Cortex of kidney (tissue), 1 donor: ENCODE measurements at places on chromosomes 6 and 20.

DNA sequence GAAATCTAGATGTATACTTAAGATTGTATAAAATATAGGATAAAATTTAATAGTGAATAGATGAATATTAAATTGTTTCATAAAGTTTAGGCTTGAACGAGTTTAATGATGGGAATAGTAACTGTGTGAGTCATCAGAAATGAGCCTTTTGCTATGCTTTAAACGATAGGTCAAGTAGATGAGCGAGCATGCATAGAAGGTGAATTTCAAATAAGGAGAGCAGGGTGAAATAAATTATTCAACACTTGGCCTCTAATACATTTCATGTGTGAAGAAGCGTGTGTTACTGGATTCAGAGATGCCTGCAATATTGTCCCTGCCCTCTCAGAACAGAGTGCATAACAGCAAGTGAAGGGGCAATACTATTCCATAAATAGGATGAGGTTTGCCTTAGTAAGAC, 74.4 kb upstream of the EYA4 start:
- no peak for DNase-seq

DNA sequence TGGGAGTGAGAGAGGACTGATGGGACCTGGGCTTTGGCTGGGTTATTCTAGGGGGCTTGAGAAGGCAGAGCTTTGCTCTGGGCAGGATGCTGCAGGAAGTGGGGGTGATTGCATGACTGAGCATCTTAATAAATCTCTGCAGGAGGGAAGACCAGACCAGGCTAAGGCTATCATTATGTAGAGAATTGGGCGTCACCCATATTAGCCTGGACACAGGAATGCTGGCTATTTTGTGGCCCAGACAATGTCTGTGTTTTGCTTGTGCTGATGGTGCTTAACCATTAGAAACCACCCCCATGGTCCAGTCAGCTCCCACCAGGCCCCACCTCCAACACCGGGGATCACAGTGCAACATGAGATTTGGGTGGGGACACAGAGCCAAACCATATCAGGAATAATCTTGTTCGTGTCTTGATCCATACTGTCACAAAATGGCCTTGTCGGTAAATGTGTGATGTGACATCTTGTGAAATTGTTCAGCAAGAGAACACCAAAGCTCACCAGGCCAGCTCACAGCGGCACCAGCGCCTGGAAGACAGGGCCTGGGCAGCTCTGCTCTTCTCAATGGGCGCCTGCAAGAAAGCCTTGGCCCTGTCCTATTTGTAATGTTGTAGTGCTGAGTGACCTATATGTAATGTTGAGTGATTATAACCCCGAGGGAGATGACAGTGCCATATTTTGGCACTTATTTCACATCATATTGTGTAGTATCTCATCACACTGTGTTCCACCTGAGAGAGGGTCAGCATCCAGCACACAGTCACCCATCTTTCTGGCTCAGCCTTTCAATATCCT, 211.8 kb downstream of the QKI start:
- no peak for DNase-seq

- no peak for DNase-seq
Measured at GRCh38 chr20:51299413-51299812, 243.1 kb downstream of the NFATC2 start.

DNA sequence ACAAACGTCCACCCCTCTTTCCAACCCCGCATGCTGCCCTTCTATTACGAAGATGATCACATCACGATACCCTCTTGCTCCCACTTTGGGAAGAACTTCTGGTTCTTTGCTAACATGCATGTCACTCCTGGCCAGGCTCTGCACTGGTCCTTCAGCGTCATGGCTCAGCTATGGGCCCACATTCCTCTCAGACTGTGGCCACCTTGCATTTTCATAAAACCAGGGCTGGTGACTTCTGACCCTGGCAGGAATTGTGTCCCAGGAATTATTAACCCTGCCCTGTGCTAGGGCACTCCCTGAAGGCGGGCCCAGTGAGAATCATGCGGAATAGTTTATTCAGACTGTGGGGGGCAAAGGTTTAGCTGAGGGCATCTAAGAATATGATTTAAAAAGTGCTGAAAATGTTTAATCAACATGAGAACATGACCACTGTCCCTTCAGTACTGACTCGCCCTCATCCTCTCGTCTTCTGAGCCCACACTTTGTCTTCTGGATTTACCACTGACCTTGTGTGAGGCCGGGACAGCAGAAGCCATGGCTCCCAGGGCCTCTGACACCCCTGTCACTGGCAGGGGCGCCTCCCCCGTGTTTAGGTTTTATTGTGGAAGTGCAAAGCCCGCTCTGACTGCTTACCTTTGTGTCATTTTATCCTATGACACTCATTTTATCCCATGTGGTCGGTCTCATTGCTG, 38.1 kb upstream of the THBS2 start:
- no peak for DNase-seq

GRCh38 chr6:159137676-159138075, 31.5 kb upstream of the FNDC1 start:
- no peak for DNase-seq

GRCh38 chr6:56151609-56152224, 95.7 kb downstream of the COL21A1 start:
- DNase-seq: no peak

- no peak for DNase-seq
Measured at GRCh38 chr6:100176311-100176950, 182.4 kb upstream of the MCHR2 start.

DNA sequence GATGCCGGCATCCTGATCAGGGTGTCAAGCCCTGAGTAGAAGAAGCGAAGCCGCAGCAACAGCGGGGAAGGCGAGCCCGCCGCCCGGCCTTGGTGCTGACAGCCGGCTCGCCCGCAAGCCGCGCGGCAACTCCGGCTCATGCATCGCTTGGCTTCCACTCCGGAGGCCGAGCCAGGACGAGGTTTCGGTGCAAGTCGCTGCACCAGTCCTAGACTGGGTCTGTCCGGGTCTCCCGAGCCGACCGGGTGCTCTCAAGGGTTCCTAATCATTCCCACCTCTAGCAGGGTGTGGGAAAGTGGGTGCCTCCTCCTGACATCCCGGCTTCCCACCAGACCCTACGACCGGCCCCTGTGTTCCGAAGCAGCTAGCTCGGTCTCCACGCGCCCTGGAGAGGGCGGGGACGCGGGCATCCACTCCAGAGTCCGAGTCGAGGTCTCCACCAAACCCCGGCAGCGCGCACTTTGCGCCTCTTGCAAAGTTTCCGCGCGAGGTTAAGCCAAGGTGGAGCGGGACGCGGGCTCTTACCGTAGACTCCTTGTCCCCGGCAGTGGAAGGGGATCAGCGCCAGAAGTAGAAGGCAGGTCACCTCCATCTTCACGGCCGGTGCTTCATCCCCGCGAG, 1.4 kb downstream of the MDGA1 start:
- no peak for DNase-seq

DNA sequence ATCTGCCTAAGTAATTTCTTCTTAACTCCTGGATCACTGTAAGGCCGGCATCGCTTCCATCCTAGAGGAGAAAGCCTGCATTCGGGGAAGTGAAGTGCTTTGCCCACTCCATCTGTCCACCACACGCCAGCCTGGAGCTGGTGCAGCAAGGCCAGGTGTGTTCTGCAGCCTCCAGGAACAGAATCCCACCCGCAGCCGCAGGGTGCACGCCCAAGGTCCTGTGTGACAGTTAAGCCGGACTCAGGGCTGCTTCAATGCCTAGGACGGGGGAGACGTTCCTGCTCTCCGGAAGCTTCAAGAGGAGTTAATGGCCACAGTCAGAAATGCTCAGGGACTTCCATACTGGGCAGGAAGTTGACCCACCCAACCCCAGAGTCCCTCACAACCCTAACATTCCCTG, 86.1 kb upstream of the QKI start:
- DNase-seq: no peak

GRCh38 chr6:137602313-137603197, 108.4 kb upstream of the OLIG3 start:
- DNase-seq: no peak

GRCh38 chr20:48422242-48422960, 405.4 kb downstream of the PREX1 start:
- no peak for DNase-seq

DNA sequence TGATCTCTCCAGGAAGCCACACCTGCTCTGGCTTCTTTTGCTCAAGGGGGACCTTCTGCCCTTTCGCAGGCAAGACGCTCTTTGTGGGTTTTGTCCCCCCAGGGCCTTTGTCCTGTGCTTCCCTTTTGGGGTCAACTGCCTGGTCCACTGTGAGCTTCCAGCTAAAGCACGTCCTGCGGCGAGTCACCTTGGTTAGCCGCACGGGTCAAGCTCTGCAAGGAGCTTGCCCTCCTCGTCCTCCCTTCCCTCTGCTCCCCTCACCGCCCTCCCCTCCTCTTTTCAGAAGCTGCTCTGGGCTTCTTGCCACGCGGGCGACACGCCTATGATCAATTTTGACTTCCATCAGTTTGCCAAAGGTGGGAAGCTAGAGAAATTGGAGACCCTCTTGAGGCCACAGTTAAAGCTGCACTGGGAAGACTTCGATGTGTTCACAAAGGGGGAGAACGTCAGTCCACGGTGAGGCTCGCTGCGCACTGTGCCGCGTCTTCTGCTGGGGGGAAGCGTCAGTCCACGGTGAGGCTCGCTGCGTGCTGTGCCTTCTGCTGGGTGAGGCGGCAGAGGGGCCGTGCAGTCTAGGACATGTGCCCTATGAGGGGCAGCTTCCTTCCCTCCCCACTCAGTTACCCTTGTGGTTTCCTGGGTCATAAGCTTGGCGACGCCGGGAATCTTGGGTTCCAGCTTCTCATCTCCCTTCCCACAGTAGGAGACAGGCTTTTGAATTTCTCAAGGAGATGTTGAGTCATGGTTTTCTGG, 80.2 kb downstream of the SYNJ2 start:
- no peak for DNase-seq

DNA sequence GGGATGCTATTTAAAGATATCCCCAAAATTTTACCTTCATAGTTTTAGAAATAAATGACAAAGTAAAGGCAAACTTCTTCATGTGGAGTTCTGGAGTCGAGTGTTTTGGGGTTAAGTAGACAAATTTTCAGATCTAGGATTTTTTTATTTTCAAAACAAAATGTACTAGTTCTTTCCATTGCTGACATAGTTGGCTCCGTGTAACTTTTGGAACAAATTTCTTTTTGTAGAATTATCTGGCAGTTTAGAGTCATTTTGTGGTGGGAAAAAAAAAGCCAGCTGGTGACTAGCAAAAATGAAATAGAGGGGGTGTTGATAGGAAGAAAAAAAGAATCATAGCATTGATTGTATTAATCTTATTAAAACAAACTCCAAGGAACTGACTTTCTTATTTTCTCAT, 131.6 kb upstream of the TCF21 start:
- no peak for DNase-seq

DNA sequence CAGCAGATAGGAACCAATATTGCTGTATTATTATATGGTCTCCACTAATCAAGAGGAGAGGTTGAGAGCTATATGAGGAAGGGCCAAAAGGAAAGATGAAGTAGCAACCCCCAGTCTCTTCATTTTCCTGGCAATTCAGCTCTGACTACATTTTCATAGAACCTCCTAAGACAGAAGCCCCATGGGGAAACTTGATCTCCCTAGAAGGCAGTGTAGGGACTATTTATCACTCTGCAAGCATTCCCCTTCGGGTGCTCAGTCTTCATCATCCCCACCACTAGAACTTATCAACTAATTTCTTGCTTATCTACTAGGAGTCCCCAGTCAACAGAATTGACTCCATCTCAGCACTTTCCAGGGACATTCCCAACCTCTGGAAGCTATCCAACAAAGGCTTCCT, 25.5 kb upstream of the ITCH start:
- no peak for DNase-seq

DNA sequence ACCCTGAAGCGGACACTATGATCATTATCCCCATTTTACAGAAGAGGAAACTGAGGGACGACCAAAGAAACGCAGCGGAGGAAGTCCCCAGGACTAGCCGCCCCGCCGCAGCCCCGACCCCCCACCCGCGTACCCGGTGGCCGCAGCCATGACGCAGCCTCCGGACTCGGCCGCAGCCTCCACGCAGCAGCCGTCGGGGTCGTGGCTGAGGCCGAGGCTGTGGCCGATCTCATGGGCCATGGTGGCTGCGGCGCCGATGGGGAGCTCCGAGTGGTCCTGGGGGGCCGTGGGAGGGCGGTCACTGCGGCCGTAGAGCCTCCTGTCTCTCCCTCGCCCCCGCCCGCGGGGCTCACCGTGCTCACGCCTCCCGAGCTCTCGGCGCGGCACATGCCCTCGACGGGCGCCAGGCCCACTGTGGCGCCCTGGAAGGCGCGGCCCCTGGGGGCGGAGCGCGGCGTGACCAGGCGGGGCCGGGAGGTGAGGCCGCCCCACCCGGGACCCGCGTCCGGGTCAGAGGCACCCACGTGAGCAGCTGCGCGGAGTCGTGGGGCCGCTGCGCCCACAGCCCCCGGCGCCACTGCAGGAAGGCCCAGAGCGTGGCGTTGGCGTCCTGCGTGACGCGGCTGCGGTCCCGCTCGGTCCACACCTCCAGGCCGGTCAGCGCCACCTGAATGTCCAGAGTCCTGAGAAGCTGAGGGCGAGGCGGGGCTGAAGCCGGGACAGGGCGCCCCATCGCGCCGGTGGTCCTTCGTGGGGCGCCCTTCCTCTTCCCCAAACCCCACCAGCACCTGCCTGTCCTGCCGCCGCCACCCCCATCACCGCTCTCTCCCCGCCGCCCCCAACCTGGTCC, 8.4 kb downstream of the ADAM33 start:
- no peak for DNase-seq

GRCh38 chr6:30719356-30719755, 796 bp upstream of the TUBB start:
- DNase-seq: no peak

GRCh38 chr6:43630980-43631619, 2.0 kb upstream of the GTPBP2 start:
- DNase-seq: no peak

- DNase-seq: no peak
Measured at GRCh38 chr6:8243475-8243874, 141.1 kb upstream of the EEF1E1 start.

- DNase-seq: no peak
Measured at GRCh38 chr6:100671740-100672139, 207.0 kb upstream of the SIM1 start.

DNA sequence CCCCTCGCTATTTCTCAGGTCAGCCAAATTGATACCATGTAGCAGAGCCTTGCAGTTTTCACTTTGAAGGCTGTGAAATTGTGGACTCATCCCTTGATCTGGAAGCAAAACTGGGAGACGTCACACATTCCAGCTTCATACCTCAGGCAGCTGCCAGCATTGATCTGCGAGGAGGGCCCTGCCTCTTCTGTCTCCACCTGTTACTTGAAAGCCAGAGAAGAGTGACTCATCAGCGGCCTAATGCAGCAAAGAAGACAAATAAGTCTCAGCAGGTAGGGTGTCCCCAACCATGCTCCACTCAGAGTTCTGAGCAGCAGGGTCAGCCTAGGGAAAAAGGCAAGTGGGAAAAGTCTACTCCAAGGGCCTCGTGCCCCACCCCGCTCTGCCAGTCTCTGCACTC, 69.4 kb upstream of the BMP2 start:
- no peak for DNase-seq
